ENCODE measurements at places on chromosomes 4 and X.

- DNase-seq = no peak
Observed at GRCh38 chrX:78754917-78755316, 7.4 kb downstream of the LPAR4 start.

DNA sequence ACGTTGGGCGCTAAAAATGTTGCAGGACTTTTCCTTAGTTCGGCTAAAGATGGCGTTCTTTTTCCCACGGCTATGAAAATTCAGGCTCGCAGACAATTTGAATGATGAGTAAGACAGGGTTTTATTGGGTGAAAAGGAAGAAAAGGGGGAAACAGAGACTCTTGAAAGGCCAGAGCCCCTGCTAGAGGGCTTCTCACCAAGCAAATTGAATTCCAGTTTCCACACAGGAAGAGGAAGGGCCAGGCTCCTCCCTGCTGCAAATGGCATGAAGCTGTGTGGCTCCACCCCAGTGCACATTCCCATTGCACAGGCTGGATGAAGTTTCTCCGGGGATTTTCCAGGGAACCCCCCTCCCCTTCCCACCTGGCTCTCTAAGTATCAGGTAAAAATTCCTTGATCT, 210.9 kb downstream of the KLHL4 start:
- DNase-seq = no peak

- no peak for DNase-seq
Observed at GRCh38 chr4:56704089-56704871, 23.2 kb upstream of the HOPX start.

DNA sequence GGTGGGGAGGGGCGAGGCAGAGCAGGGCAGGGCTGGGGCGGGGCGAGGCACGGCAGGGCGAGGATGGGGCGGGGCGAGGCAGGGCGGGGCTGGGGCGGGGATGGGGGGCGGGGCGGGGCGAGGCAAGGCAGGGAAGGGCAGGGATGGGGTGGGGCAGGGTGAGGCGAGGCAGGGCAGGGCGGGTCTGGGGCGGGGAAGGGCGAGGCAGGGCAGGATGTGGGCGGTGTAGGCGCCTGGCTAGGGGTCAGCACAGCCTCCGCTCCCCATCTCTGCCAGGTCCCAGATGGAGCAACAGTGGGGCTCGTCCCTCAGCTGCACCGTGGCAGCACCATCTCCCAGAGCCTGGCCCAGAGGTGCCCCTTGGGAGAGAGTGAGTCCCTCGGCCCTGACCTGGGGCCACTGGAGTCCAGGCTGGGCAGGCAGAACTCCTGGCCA, 4.2 kb upstream of the SRPK3 start:
- no peak for DNase-seq

- peak; percentile 54 for DNase-seq
Observed at GRCh38 chr4:131091896-131092295, 1995.9 kb downstream of the C4orf33 start.

GRCh38 chrX:30948626-30949025, 59.6 kb upstream of the TAB3 start:
- no peak for DNase-seq

- no peak for DNase-seq
Observed at GRCh38 chr4:81454948-81455347, 16.8 kb downstream of the RASGEF1B start.

- DNase-seq = peak; percentile 47
Observed at GRCh38 chr4:120078216-120078615, 11.6 kb upstream of the MAD2L1 start.

DNA sequence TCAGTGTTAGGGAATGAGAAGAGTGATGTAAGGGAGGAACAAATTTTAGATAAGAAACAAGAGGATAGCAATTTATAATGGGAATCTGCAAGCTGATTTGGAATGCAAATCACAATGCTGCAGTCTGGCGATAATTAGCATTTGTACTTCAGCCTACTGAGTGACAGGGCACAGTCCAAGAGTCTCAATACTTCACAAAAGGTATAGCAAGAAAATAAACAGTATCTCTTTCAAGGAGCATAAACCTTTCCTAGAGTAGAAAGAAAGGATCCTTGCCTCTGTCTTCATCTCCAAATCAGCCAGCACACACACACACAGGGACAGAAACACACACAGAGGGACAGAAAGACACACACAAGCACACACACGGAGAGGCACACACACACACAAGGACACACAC, 1.1 kb upstream of the GPM6A start:
- DNase-seq = no peak

GRCh38 chrX:154022108-154022507, 2.4 kb upstream of the IRAK1 start:
- no peak for DNase-seq

GRCh38 chr4:26320538-26321372, at the start of gene RBPJ:
RBPJ (plus strand) TSS chr4:26321014; CDS start chr4:26321029, 15 bp downstream.
- DNase-seq = peak; percentile 99

GRCh38 chr4:73765296-73765695, 24.9 kb downstream of the CXCL8 start:
- DNase-seq = no peak

DNA sequence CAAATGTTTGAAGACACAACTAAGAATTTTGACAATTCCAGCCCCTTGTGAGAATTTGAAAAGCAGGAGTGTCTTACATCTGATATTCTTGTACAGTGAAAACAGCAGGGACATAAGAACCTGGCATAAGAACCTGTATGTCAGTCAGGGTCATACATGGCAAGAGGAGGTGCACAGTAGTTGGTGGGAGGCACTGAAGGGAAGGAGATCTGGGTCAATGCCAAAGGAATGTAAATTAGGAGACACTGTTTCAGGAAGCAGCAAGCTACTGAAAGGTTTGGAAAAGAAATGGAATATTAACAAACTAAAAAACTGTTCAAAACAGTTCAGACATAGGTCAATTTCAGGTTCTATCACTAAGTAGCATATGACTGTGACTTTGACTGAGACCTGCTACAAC, 25.0 kb upstream of the SPP1 start:
- DNase-seq = no peak

DNA sequence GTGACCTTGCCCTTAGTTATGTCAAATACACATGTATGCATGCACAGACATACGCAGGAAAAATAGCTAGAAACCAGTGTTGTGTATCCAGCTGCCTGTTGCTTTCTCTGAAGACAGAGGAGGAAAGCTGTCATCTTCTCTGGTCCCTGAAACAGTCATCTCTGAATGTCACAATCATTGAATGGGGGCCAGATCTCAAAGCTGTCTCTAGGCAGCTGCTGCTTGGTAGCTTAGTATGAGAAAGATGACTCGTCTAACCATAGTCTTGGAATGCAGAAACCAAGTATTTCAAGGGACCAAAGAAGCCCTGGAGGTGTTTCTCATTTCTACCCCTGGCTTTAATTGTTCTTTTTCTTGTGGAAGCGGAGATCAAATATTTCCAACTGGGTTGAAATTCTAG, 4.0 kb downstream of the GRIA3 start:
- no peak for DNase-seq

DNA sequence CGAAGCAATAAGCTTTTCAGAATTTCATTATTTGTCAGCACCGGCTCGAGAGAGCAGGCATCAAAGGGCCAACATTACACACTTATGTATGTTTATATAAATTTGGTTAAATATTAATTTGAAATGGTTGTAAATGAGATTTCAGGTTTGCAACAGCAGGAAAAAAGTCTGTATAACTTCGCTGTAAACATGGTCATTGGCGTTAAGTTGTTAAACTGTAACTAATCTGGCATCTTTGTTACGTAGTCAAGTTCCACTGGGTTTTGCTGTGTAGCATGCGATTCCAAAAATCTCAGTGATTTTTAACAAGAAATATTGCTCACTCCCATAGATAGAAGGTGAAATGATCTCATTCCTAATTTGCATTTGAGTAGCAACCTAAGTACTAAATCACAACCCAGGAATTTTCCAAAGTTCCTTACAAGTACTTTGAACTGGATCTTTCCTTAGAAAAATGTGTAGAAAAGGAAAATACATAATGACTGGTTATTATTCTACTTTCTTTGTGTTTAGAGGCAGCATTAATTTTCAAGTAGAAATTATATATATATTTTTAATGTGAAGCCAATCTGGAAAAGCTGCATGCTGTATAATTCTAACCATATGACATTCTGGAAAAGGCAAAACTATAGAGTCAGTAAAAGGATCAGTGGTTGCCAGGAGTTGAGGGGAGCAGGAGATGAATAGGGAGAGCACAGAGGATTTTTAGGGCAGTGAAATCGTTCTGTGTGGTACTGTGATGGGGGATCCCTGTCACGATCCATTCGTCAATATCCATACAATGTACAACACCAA, 222.1 kb downstream of the CBR4 start:
- DNase-seq = no peak

DNA sequence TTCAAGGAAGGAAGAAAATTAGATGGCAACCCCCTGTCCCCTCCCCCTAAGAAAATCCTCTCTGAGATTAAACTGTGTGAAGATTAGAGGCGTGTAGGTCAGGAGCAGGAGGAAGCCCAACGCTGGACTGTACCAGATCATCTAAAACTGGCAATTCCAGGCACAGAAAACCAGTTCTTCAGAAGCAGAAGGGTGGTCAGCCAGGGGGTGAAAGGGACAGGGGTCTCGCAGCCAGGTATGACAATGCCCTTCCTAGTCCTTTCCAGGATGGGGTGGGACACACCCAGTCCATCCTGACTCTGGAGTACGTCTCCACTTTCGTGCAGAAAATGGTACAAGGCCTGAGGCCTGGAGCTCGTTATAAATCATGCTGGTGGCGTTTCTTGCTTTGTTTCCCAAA, 3.3 kb upstream of the RHOH start:
- no peak for DNase-seq

DNA sequence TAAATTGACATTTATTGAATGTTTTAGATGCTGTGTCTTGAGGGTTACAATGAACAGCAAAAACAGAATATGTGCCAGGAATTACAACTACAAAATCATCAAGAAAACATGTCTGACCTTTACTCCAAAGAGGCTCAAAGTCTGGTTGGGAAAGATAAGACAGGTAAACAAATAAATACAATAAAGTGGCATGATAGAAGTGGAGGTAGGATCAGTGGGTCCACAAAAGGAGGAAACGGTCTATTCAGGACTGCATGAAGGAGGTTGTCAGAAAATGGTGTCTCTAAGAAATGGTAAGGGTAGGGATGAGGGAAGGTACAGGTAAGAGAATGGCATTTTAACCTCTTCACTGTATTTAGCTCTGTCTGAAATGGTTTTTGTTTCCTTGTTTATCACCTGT, 3.8 kb downstream of the ARHGEF38 start:
- DNase-seq = no peak

DNA sequence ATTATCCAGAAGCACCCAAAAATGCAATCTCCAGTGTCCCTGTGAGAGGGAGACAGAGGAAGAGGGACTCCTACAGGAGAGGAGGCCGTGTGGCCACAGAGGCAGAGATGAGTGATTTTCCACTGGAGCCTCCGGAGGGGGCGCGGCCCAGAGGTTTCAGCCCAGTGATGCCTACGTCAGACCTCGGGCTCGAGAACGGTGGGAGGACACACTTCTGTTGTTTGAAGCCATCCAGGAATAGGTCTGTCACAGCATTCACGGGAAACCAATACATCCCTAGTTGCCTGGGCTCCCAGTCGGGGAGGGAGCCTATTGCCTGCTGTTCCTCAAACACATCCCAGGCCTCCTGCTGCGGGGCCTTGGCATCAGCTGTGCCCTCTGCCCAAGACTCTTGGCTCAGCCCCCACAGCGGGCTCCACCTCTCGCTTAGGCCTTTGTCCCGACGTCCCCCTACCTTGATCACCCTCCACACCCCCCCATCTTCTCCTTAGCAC, 39.2 kb upstream of the HMX1 start:
- DNase-seq = no peak

GRCh38 chr4:94961420-94961819, 203.7 kb downstream of the BMPR1B start:
- DNase-seq = peak; percentile 33

All from iris pigment epithelial cell (primary cell).